ENCODE measurements at places on chromosomes 13 and 19. TPM values are rescaled to one million over a fixed set of nuclear protein-coding genes. Genes with fewer than 3 reads are reported as not detected.

GGN gene
- total RNA-seq, result 0.30 TPM

GRCh38 chr19:33273881-33274662 lies 28.3 kb downstream of the CEBPA start:
- H3K27me3 ChIP-seq, result no peaks in the 10 kb centered on the region
- H3K4me1 ChIP-seq, result peaks cover 6% of the 10 kb centered on the region
- no peaks in the 10 kb centered on the region for H3K36me3 ChIP-seq

SMIM44 gene
- not detected for total RNA-seq

EBI3 gene
- 14.5 TPM for total RNA-seq

GRCh38 chr19:7701654-7702457 lies at the start of gene FCER2:
TSS of gene FCER2 (minus strand) at chr19:7702131. CDS start at chr19:7699760, 2,371 bp downstream.
- peaks cover 44% of the 10 kb centered on the region for H3K4me1 ChIP-seq
- H3K36me3 ChIP-seq, result no peaks in the 10 kb centered on the region
- no peak for DNase-seq
- peak within 1 kb of the TSS; percentile 38 for H3K27ac ChIP-seq
- H3K4me3 ChIP-seq, result no peak within 1 kb of the TSS

DLL3 gene
- total RNA-seq, result 0.72 TPM

CYP2F1 gene
- not detected for total RNA-seq

DNA sequence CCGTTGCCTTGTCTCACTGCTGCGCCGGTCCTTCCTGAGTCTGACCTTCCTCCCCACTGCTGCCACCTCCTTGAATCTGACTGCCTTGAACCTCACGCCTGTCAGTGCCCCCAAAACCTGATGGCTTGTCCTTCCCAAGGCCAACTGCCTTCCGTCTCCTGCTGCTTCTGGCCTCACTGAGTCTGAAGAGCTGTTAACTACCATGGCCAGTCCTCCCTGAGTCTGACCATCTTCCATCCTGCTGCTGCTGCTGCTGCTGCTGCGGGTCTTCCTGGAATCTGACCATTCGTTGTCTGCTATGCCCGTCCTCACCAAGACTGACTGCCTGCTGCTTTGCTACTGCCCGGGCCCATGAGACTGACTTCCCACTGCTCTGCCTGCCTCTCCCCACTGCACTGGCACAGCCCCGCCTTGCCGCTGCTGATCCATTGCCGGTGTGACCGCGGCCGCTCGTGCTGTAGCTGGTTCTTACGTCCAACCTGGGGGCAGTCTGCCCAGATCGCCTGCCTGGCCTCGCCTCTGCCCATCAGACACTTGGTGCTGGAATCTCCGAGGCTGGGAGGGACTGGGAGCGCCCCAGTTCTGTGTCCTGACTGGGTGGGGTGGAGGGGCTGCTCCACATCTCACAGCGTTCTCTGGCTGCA lies 2.9 kb upstream of the RCN3 start:
- H3K27me3 ChIP-seq, result no peaks in the 10 kb centered on the region
- H3K4me3 ChIP-seq, result no peak overlapping the region
- DNase-seq, result no peak
- peaks cover 14% of the 10 kb centered on the region for H3K4me1 ChIP-seq

DNA sequence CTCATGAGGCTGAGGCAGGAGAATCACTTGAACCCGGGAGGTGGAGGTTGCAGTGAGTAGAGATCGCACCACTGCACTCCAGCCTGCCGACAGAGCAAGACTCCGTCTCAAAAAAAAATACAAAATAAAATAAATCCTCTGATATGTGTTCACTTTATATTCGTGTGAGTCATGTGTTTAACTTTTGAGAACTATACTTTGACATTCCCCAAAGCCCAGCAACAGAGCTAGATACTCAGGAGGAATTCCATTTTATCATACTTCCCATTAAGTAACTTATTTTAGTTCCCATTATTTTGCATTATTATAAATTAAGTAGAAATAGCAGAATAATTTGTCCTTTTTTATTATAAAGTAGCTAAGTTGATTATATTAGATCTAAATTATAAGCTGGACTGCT lies 3.3 kb upstream of the CHAMP1 start:
- no peak overlapping the region for H3K27ac ChIP-seq
- peaks cover 21% of the 10 kb centered on the region for H3K4me1 ChIP-seq
- no peaks in the 10 kb centered on the region for H3K27me3 ChIP-seq
- no peak for DNase-seq
- peaks cover 16% of the 10 kb centered on the region for H3K36me3 ChIP-seq

- DNase-seq, result no peak
- peak overlapping the region; percentile 12 for H3K27ac ChIP-seq
- H3K4me1 ChIP-seq, result peaks cover 27% of the 10 kb centered on the region
Measured at GRCh38 chr19:42441049-42441445, 1.7 kb downstream of the CXCL17 start.

UBA52 gene
- 2,296 TPM for total RNA-seq

DZIP1 gene
- total RNA-seq, result 0.33 TPM

DNA sequence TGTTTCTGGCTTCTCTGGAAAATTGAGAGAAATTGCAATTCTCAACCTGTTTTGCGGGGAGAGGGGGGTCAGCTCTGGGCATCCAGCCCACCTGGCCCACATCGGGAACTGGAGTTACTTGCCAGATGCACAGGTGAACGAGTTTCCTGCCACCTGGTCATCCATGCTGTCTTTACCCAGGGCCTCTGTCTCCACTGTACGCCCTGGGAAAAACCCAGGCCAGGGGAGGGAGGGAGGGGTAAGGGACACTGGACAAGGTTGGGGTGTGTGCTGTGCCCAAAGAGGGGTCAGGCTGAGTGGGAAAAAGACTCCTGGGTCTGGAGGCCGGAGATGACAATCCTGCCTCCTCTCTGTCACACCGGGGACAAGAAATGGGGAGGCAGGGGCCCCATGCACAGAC lies 307.6 kb downstream of the ZNF536 start:
- H3K36me3 ChIP-seq, result no peaks in the 10 kb centered on the region
- peaks cover 15% of the 10 kb centered on the region for H3K27me3 ChIP-seq
- no peak overlapping the region for H3K4me3 ChIP-seq
- H3K27ac ChIP-seq, result no peak overlapping the region
- H3K4me1 ChIP-seq, result no peaks in the 10 kb centered on the region

DNA sequence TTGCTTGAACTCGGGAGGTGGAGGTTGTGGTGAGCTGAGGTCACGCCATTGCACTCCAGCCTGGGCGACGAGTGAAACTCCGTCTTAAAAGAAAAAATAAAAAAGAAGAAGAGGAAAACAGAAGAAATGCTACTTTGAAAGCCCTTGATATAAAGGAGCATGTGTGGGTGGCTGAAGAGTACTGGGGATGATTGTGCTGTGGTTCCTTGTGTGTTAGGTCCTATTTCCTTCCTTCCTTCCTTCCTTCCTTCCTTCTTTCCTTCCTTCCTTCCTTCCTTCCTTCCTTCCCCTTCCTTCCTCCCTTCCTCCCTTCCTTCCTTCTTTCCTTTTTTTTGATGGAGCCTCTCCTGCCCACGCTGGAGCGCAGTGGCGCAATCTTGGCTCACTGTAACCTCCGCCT lies 14.3 kb downstream of the WDR88 start:
- H3K27me3 ChIP-seq, result no peaks in the 10 kb centered on the region
- DNase-seq, result no peak

KLC3 gene
- 0.11 TPM for total RNA-seq

CYP4F2 gene
- total RNA-seq, result not detected

DNA sequence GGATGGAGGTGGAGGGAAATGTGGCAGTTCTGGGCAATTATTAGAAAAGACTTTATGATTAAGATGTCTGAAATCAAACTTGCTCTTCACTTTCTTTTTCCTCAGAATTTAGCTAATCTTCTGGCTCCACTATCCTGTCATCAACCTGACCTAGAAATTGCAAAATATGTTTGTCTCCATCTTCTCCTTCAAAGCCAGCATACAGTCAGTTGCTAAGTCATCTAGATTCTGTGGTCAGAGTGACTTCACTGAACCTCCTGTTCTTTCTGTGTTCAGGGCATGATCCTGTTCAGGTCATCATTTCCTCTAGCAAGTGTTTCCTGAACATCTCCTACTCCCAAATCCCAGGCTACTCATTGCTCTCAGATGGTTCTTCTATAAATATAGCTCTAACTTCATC lies 10.8 kb upstream of the CCNA1 start:
- no peaks in the 10 kb centered on the region for H3K36me3 ChIP-seq
- peaks cover 27% of the 10 kb centered on the region for H3K4me1 ChIP-seq
- H3K27me3 ChIP-seq, result peaks cover 47% of the 10 kb centered on the region
- H3K27ac ChIP-seq, result no peak overlapping the region
- H3K4me3 ChIP-seq, result no peak overlapping the region
- DNase-seq, result no peak

GRCh38 chr19:51637362-51637978 lies 7.3 kb upstream of the SIGLEC5 start:
- no peak for DNase-seq
- H3K27me3 ChIP-seq, result peaks cover 29% of the 10 kb centered on the region
- no peak overlapping the region for H3K27ac ChIP-seq
- no peaks in the 10 kb centered on the region for H3K4me1 ChIP-seq

DNMT1 gene
- total RNA-seq, result 374 TPM

APC2 gene
- 0.14 TPM for total RNA-seq

GRCh38 chr19:6806488-6806887 lies 34.0 kb downstream of the VAV1 start:
- no peak for DNase-seq
- H3K4me3 ChIP-seq, result no peak overlapping the region
- H3K27me3 ChIP-seq, result no peaks in the 10 kb centered on the region
- H3K36me3 ChIP-seq, result peaks cover 31% of the 10 kb centered on the region

DNA sequence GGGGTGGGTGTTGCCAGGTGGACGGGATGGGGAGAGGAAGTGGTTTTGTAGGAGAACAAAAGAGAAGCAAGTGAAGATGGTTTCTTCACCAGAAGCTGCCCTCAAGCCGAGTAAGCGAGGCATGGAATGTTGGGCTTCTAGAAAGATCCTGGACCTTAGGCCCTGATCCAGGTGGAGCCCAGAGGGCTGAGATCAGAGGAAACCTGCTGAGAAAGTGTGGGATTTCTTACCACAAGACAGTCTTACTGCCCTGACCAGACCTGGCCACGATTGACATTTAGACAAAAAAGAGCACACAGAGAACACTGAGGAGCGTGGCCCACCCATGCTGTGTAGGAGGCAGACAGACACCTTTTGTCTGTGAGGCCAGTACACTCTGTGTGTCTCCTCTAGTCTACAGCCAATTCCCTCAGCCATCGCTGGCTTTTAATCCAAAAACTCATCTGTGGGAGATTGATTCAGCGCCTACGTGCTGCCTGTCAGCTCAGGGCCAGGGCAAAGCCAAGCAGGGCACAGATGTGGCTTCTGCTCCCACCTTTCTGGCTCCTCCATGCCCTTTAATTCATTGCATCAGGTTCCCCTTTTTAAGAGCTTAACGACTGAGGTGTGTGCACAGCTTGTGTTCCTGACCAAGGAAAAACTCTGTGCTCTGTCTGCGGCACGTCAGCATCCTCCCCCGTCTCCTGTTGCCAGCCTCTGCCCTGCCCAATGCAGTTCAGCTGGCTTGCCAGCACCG lies 123.3 kb downstream of the AKAP11 start:
- H3K27ac ChIP-seq, result peak overlapping the region; percentile 100
- peaks cover 83% of the 10 kb centered on the region for H3K4me1 ChIP-seq
- H3K4me3 ChIP-seq, result peak overlapping the region; percentile 80
- peaks cover 50% of the 10 kb centered on the region for H3K36me3 ChIP-seq

DNA sequence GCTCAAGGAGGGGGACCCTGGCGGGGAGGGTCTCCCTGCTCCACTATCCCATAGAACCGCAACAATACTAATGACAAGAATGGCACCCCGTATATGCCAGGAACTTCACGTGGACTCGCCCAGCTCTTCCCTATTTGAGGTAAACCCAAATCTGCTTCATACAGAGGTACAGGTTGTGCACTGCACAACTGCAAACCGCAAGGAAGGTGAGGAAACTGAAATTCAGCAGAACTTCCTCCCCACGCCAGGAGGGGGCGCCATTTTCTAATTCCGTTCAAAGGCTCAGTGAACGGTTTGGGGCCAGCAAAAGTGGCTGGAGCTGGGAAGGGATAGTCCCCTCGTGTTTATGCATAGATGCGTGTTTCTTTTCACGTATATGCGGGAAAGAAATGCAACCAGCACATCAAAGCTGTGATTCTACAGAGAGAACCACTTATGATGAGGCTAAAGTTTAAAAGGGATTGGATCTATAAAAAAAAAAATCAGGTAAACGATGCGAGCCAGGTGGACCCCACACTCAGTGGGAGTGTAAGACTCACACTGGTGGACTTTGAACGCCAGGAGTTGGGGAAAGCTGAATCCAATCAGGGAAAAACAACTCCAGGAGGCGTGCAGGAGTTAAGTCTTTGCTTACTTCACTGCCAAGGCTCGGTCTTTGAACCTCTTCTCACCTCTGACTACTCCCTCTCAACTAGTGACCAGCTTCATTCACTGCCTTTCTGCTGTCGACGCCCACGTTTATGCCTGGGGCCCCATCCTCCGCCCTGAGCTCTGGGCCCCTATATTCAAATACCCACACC lies 20.3 kb downstream of the C19orf81 start:
- peak; percentile 71 for DNase-seq
- H3K27me3 ChIP-seq, result peaks cover 40% of the 10 kb centered on the region
- no peaks in the 10 kb centered on the region for H3K4me1 ChIP-seq
- H3K4me3 ChIP-seq, result no peak overlapping the region
- H3K27ac ChIP-seq, result no peak overlapping the region

GRCh38 chr13:28621449-28621848 lies 37.5 kb upstream of the POMP start:
- no peak overlapping the region for H3K27ac ChIP-seq
- no peak overlapping the region for H3K4me3 ChIP-seq
- H3K36me3 ChIP-seq, result no peaks in the 10 kb centered on the region
- DNase-seq, result no peak
- H3K27me3 ChIP-seq, result peaks cover 2% of the 10 kb centered on the region
- peaks cover 6% of the 10 kb centered on the region for H3K4me1 ChIP-seq

DNA sequence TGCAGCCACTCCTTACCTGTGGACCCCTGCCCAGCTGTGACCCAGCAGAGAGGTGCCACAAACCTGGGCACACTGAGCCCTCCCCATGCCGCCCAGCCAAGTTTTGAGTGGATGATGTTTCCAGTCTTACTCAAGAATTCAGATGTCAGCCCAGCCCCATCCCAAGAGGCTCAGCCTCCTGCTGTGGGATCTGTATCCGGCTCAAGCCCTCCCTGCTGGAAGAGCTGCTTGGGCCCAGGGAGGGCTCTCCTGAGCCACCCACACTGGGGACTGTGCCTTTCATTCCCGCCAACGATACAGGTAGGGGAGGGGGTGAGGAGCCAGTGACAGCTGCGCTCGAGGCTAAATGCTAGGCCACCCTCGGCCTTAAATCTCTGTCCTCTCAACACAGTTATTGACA lies 5.9 kb upstream of the SLC7A9 start:
- H3K27me3 ChIP-seq, result no peaks in the 10 kb centered on the region
- no peak overlapping the region for H3K27ac ChIP-seq

- no peak for DNase-seq
- H3K4me3 ChIP-seq, result no peak overlapping the region
- H3K27me3 ChIP-seq, result peaks cover 6% of the 10 kb centered on the region
- H3K36me3 ChIP-seq, result no peaks in the 10 kb centered on the region
- no peak overlapping the region for H3K27ac ChIP-seq
Measured at GRCh38 chr13:43936647-43937046, 56.9 kb downstream of the LACC1 start.

GRCh38 chr13:28575200-28575599 lies 80.3 kb upstream of the FLT1 start:
- H3K27ac ChIP-seq, result peak overlapping the region; percentile 68
- peaks cover 10% of the 10 kb centered on the region for H3K27me3 ChIP-seq
- H3K4me1 ChIP-seq, result peaks cover 15% of the 10 kb centered on the region
